Activated effector memory CD4-positive, alpha-beta T cell treated with Interleukin-2 at 50 U/mL for 16 hours (primary cell): ENCODE measurements at places on chromosomes 4 and X.

- no peak for DNase-seq
These were observed 66.1 kb downstream of the PTTG2 start for GRCh38 chr4:38026158-38026740.

- DNase-seq, result no peak
These were observed 145.8 kb upstream of the ATP6AP2 start for GRCh38 chrX:40434947-40435346.

DNA sequence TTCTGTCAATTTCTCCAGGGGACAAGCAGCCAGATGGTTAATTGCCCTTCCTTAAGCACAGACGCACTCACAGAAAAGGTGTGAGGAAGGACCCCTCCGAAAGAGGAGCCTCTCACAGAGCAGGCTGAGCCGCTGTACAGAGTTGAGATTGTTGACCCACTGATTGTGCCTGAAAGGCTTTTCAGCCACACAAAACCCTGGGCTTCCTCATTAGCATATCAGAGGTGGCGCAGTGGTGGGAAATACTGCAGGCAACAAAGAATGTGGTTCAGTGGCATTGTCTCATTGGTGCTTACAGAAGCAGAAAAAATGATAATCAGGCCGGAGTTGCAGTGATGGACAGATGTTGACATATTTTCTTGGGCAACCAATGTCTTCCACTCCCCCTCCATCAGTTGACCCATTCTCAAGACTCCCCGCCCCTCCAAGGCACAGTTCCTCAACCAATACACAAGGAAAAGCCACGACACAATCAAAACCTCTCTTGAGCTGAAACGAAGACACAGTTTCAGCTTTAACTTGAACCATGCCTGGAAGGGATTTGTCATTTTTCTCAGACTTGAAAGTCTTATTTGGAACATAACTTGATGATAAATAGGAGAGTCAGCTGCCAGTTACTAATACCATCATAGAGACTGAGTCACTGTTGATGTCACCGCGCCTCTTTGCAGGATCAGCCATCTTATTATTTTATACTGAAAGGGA lies 53.1 kb downstream of the ATXN3L start:
- no peak for DNase-seq

GRCh38 chr4:76581077-76581962 lies 146.3 kb downstream of the SHROOM3 start:
- no peak for DNase-seq

DNA sequence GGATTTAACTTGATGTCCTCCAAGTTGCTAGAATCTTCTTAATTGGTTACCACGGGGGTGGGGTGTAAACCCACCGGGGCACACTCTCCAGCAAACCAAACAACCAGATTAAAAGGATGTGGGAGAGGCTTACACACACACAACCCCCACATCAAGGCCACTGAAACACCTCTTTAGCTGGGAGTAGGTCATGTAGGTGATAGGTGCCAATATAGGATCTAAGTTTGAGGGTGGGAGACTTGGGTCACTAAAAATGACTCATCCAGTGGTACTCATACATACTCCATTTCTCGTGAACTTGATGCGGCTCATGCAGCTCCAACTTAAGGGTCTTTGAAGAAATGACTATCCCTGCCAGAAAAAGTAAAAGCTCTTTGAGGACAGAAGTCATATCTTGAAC lies 20.5 kb upstream of the CD40LG start:
- no peak for DNase-seq

- DNase-seq, result no peak
These were observed 18.4 kb downstream of the C4orf17 start for GRCh38 chr4:99529228-99529627.

DNA sequence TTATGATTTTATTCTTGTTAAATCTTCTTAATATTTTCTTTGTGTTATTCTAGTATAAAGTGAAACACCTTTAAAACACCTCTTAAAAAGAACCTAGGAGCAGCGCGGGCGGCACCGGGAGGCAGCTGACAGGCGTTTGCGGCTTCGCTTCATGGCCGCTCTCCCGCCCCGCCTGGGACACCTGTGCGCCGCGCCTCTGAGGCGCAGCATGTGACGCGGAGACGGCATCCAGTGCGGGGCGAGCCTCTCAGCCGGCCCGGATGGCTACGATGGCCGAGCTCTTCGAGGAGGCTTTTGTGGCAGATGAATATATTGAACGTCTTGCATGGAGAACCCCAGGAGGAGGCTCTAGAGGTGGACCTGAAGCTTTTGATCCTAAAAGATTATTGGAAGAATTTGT lies 1592.7 kb downstream of the TECRL start:
- DNase-seq, result no peak

DNA sequence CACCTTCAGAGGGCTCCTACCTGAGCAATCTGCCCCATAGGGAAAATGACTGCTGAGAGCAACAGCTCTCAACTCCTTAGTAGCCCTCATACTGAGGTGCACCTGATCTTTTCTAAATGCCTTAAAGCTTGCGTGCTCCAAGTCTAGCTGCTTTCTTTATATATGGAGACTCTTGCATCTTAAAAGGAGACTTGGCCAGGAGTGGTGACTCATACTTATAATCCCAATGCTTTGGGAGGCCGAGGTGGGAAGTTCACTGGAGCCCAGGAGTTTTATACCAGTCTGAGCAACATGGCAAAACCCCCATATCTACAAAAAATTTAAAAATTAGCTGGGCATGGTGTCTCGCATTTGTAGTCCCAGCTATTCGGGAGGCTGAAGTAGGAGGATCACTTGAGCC lies 78.1 kb upstream of the TRIM2 start:
- no peak for DNase-seq

DNA sequence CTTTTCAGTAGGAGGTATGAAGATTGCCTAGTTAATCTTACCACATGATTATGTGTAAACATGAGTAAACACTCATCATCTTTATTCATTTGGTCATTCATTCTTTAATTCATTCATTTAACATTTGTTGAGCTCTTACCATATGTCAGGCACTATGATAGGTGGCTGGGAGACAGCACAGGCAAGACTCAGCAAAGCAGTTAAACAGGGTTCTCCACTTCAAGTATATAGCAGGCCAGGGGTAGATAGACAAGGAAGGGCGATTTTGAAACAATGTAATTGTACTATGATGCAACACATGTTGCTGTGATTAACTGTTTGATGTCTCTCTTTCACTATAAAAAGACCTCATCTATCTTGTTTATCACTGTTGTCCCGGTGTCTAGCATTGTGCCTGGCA lies 84.3 kb upstream of the GPR101 start:
- DNase-seq, result no peak

DNA sequence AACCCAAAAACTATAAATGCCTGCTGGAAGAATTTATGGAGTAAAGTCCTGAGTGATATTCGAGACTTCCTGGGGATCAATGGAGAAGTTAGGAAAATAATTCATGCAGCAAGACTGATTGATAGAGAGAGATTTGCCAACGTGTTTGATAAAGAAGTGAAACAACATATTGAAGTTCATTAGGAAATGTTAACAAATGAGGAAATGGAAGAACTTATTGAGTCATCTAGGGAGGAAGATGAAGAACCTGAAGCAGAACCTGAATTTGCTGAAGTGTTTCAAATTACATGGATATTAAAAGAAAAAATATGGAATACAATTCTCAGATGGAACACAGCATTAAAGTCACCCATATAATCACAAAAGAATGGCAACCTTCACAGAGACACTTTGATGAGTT lies 39.0 kb downstream of the DDX60 start:
- no peak for DNase-seq

GRCh38 chr4:177108708-177109107 lies 201.0 kb upstream of the NEIL3 start:
- no peak for DNase-seq

DNA sequence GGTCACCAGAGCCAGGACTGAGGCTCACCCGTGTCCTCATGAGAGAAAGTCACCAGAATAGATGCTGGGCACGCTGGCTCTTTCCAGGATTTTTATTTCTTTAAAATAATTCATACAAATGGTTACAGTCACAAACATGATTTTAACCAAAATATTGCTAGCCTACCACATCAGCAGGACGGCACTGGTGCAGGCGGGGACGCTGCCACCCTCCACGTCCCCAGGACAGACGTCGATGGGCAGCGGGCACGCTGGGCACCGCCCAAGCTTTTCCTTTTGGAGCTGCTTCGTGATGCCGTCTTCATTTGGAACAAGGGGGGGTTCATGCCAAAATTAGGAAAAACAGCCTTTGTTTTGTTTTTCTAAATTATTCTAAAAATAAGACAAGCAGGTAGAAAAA lies 37.6 kb downstream of the CTBP1 start:
- DNase-seq, result no peak

GRCh38 chr4:8694226-8694625 lies 101.7 kb downstream of the CPZ start:
- no peak for DNase-seq

DNA sequence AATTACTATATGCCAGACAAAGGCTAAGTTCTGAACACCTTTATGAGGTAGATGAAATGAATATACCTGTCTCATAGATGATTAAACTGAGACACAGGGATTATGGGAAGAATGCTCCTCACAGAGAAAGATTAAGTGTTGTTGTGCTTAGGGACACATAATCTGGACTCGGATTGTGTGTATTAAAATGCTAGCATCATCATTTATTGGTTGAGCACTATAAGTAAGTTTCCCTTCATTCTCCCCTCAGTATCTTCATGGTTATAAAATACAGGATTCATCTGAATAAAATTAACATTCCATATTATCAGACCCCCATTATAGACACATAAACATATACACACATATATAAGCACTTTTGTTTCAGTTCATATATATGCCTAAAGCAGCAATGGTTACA lies 463.5 kb downstream of the PPP4R3C start:
- no peak for DNase-seq

DNA sequence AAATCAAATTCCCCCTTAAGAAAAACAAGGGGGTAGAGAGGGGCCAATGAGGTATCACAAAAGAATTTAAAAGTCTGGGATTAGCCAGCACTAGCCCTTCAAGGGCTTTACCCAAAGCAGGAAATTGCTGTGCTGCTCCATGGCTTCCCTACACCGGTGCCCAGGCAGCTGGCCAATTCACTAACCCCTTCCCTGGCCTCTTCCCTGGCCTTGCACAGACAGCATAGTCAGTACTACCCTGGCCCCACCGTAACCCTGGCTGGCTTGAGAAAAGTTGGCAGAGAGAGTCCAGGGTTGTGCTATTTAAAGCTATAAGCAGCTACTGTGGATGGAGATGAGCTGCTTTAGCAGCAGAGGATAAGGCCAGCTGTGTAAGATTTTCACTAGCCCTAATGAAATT lies 43.1 kb downstream of the ADAMTS3 start:
- no peak for DNase-seq

GRCh38 chr4:154616731-154617130 lies 4.3 kb upstream of the FGG start:
- DNase-seq, result no peak

GRCh38 chr4:56219447-56219846 lies 167.8 kb downstream of the AASDH start:
- no peak for DNase-seq

- DNase-seq, result no peak
These were observed 195.6 kb downstream of the RAPGEF2 start for GRCh38 chr4:159298502-159298901.

GRCh38 chr4:96497621-96498020 lies 657.7 kb downstream of the PDHA2 start:
- no peak for DNase-seq

DNA sequence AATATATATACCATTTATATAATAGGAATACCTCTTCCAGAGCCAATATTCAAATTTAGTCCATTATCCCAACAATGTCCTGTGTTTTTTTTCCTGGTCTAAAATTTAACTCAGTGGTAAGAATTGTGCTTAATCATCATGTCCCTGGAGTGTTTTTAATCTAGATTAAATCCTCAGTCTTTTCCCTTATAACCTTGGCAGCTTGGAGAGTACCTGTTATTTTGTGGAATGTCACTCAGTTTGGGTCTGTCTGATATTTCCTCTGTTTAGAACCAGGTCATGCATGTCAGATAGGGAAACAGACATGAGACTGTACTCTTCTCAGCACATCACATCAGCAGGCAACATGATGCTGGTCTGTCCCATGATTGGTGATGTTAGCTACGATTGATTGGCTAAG lies 96.6 kb downstream of the HPGD start:
- DNase-seq, result no peak

- DNase-seq, result no peak
These were observed 41.5 kb downstream of the DTHD1 start for GRCh38 chr4:36322921-36323354.

- no peak for DNase-seq
These were observed 9.2 kb downstream of the GUCY1A1 start for GRCh38 chr4:155675709-155676429.

DNA sequence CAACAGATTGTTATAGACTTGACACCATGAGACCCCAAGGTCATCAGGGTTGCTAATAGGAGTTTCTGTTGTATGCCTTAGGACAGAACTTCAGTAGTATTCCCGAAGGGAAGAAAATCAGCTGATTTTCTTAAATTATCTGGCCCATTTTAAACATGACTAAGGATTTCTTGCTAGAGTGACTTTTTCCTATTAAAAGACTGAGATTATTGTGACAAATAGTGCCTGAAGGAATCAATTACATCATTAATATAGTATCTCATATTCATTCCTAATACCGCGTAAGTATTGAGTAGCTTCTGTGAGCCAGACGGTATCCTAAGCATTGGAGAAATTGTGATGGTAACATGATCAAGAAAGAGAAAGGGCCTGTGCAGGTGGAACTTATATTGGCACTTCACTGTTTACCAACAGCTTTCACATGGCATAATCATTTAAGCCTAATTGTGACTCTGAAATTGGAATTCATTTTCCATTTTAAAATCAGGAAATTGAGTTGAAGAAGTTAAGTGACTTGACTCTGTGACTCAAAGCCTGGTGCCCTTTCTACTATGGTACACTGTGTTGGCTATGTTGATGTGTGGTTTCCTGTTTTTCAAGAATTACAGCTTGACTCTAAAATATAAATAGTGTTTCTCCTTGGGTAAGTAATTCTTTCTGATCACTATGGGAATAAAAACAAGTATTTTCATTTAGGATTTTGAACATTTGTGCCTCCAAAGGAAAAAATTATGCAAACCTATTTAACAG lies 4.1 kb downstream of the AFF1 start:
- DNase-seq, result no peak

- DNase-seq, result no peak
These were observed 81.7 kb downstream of the PDGFC start for GRCh38 chr4:156889616-156890594.

DNA sequence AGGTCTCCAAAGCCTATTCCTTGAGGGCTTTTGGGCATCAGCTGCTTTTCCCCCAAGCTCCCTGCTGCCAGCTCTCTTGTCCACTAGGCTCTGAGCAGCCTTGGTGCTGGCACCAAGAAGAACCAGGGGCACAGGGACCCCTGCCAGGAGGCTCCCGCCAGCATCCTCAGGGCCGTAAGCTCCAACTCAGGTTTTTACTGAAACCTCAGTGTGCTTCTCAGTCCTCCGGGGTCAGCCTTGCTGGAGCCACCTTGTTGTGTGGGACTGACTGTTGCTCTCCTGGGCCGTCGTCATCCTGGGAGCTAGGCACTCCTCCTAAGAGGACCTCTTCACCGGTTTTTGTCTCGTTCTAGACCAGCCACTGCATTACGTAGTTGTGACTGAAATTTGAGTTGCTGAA lies 38.9 kb downstream of the NOP14 start:
- no peak for DNase-seq

GRCh38 chrX:112766774-112767173 lies 73.9 kb downstream of the AMOT start:
- no peak for DNase-seq

GRCh38 chrX:113421432-113421831 lies 580.8 kb upstream of the AMOT start:
- DNase-seq, result no peak
